ENCODE measurements at places on chromosomes 16 and 17. TPM values are rescaled to one million over a fixed set of nuclear protein-coding genes. Genes with fewer than 3 reads are reported as not detected.

The KRT17 gene
- total RNA-seq, result 201 TPM

The TNFRSF13B gene
- not detected for total RNA-seq

GRCh38 chr16:74991593-74992403, 6.9 kb upstream of the WDR59 start:
- no peak overlapping the region for H3K4me3 ChIP-seq
- no peak for DNase-seq
- no peaks in the 10 kb centered on the region for H3K36me3 ChIP-seq
- H3K27me3 ChIP-seq, result no peaks in the 10 kb centered on the region
- H3K4me1 ChIP-seq, result no peaks in the 10 kb centered on the region
- peak overlapping the region; percentile 39 for H3K27ac ChIP-seq

The PIRT gene
- total RNA-seq, result 1.2 TPM

GRCh38 chr17:31677036-31677435, 182.0 kb downstream of the COPRS start:
- H3K27ac ChIP-seq, result no peak overlapping the region
- H3K4me1 ChIP-seq, result no peaks in the 10 kb centered on the region
- no peaks in the 10 kb centered on the region for H3K27me3 ChIP-seq
- no peak for DNase-seq
- no peak overlapping the region for H3K4me3 ChIP-seq
- no peaks in the 10 kb centered on the region for H3K36me3 ChIP-seq

DNA sequence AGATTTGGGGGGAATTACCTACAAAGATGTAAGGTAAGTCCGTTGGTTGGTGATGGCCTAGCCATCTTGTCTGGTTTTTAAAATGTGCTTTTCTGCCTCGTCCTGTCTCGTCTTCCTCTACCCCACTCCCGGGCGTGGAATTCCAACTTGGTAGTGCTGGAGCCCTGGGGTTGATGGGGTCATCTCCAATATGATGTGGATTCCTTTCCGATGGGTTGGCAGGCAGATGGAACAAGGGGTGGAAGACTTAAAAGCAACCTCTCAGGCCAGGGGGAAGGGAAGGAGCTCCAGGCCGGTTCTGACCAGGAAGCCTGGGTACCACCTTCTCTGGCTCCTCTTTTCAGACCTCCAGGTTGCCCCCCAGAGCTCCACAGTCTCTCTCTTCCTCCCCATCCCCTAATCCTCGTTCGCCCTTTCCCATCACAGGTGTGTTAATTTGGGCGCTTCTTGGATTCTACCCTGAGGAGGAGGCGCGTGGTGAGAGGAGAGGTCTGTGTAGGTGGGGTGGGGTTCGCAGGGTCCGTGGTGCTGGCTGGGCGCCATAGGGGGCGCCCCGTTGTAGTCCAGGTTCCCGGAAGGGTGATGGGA, 5.1 kb upstream of the HOXB2 start:
- H3K27ac ChIP-seq, result no peak overlapping the region
- no peaks in the 10 kb centered on the region for H3K4me1 ChIP-seq
- no peak overlapping the region for H3K4me3 ChIP-seq
- no peaks in the 10 kb centered on the region for H3K27me3 ChIP-seq
- H3K36me3 ChIP-seq, result no peaks in the 10 kb centered on the region
- DNase-seq, result no peak

DNA sequence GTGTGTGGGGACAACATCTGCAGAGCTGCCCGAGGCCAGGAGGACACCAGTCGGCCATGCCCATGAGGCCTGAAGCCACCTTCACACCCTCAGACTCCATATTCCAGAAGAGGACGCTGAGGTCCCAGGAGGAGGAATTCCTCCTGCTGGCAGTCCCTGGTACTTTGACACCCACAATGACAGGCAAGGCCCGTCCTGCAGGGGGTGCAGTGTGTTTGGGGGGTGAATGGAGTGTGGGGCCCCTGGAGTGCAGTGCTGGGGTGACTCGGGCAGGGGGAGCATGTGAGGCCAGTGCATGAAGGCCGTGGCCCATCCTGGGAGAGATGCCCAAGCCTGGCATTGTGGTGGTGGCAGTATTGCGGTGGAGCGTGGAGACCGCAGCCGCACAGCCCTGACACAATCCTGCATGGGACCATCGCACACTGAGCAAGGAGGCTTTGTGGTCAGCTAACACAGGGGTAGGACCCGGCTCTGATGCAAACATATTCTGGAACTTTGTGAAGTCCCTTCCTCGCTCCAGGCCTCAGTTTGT, 52.2 kb downstream of the ZDHHC7 start:
- H3K27me3 ChIP-seq, result no peaks in the 10 kb centered on the region
- no peaks in the 10 kb centered on the region for H3K36me3 ChIP-seq

- DNase-seq, result no peak
- H3K4me1 ChIP-seq, result no peaks in the 10 kb centered on the region
- H3K27me3 ChIP-seq, result peaks cover 3% of the 10 kb centered on the region
- H3K36me3 ChIP-seq, result no peaks in the 10 kb centered on the region
- H3K4me3 ChIP-seq, result peak overlapping the region; percentile 32
Observed at GRCh38 chr17:12664894-12665262, 812 bp upstream of the MYOCD start.

- no peak overlapping the region for H3K4me3 ChIP-seq
- no peaks in the 10 kb centered on the region for H3K36me3 ChIP-seq
- no peaks in the 10 kb centered on the region for H3K27me3 ChIP-seq
- DNase-seq, result no peak
- H3K4me1 ChIP-seq, result no peaks in the 10 kb centered on the region
- no peak overlapping the region for H3K27ac ChIP-seq
Observed at GRCh38 chr17:27488231-27488630, 32.0 kb downstream of the KSR1 start.

GRCh38 chr17:81067391-81067811, 32.5 kb downstream of the BAIAP2 start:
- H3K4me1 ChIP-seq, result peaks cover 47% of the 10 kb centered on the region
- DNase-seq, result no peak
- no peaks in the 10 kb centered on the region for H3K36me3 ChIP-seq

DNA sequence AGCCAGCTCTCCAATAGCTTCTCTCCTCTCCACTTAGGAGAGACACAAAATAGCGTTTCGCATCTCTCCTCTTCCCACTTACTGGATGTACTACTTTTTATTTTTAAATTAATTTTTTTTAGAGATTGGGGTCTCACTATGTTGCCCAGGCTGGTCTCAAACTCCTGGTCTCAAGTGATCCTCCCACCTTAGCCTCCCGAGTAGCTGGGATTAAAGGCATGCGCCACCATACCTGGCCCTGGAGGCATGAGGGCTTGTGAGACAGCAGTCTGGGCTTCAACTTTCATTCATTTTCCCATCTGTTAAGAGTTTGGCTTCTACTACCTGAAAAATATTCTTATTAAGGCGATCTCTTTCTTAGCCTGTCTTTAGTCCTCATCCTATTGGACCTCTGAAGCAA, 18.3 kb downstream of the SLC7A6OS start:
- no peaks in the 10 kb centered on the region for H3K27me3 ChIP-seq
- H3K4me1 ChIP-seq, result no peaks in the 10 kb centered on the region
- peaks cover 4% of the 10 kb centered on the region for H3K36me3 ChIP-seq
- H3K4me3 ChIP-seq, result no peak overlapping the region
- no peak for DNase-seq

GRCh38 chr16:88008840-88009239, 57.6 kb downstream of the BANP start:
- H3K4me3 ChIP-seq, result no peak overlapping the region
- peaks cover 3% of the 10 kb centered on the region for H3K36me3 ChIP-seq
- H3K27me3 ChIP-seq, result no peaks in the 10 kb centered on the region

The ADCY9 gene
- total RNA-seq, result 58.3 TPM

GRCh38 chr16:23025692-23026307, 123.5 kb downstream of the USP31 start:
- H3K27me3 ChIP-seq, result no peaks in the 10 kb centered on the region
- H3K36me3 ChIP-seq, result no peaks in the 10 kb centered on the region
- no peak for DNase-seq
- H3K4me3 ChIP-seq, result no peak overlapping the region

DNA sequence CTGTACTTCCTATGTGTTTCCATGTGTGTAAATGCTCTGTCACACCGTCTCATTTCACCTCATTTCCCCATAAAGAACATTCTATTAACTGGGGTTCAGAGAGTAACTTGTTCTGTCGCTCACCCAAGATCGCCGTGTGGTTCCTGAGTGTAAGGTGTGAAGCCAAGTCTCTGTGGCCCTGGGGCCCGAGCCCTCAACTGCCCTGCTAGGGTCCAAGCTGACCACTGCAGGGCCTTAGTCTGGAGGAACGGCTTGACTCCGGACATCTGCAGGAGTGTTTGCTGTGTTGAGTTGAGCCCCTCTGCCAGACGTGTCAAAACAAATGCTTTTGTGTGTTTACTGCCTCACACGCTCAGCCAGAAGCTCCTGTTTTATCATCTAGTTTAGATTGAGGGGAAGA, 244.1 kb downstream of the CCDC182 start:
- no peaks in the 10 kb centered on the region for H3K27me3 ChIP-seq
- no peaks in the 10 kb centered on the region for H3K36me3 ChIP-seq
- H3K4me3 ChIP-seq, result no peak overlapping the region
- no peak for DNase-seq
- H3K27ac ChIP-seq, result no peak overlapping the region

The IRX6 gene
- total RNA-seq, result 0.28 TPM

- no peak for DNase-seq
- no peaks in the 10 kb centered on the region for H3K4me1 ChIP-seq
- no peaks in the 10 kb centered on the region for H3K36me3 ChIP-seq
- no peak overlapping the region for H3K27ac ChIP-seq
Observed at GRCh38 chr16:57667048-57667525, 1.0 kb upstream of the ADGRG3 start.

The ERI2 gene
- total RNA-seq, result 31.6 TPM

The RUNDC3A gene
- total RNA-seq, result 2.9 TPM

- H3K4me3 ChIP-seq, result no peak overlapping the region
- no peak for DNase-seq
- no peak overlapping the region for H3K27ac ChIP-seq
Observed at GRCh38 chr16:82793528-82794245, 166.9 kb downstream of the CDH13 start.

DNA sequence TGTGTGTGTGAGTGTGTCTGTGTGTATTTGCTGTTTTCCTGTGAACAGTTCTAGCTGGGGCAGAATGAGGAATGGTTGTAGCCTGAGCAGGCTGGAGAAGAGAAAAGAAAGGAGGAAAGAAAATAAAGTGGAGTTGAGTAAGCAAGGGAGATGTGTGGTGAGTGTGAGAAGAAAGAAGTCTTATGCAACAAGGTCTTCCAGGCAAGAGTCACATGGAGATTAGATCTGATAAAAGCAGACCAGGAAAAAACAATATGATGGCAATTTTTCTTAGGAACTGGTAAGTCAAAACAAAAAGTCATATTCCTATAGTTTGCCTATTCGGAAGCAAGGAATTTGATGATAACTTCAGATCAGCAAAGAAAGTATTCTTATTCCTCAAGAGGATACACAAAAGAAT, 125.0 kb downstream of the HS3ST3A1 start:
- H3K27me3 ChIP-seq, result no peaks in the 10 kb centered on the region
- H3K4me1 ChIP-seq, result no peaks in the 10 kb centered on the region
- H3K36me3 ChIP-seq, result no peaks in the 10 kb centered on the region
- H3K4me3 ChIP-seq, result no peak overlapping the region

DNA sequence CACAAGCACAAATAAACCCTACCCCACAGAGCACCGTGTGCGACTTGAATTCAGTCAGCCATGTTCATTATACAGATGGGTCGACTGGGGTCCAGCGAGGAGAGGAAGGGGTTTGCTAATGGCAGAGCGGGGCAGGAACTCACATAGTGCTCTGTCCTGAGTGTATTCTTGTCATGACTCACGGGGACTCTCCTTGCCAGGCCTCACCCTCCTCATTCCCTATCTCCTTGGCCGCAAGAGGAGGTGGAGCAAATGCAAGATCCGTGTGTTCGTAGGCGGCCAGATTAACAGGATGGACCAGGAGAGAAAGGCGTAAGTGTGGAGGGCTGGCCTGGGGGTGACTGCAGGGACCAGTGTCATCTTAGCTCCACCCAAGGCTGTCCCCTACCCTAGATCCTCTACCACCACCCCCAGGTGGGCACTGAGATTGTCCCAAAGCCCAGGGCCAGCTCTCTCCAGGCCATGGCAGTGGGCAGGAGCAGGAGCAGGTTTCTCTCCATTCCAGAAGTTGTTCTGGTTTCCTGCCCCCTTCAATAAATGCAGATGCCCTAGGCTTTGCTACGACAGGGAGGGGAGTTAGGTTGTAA, 29.4 kb downstream of the SLC12A3 start:
- H3K27ac ChIP-seq, result no peak overlapping the region
- H3K36me3 ChIP-seq, result no peaks in the 10 kb centered on the region
- no peak overlapping the region for H3K4me3 ChIP-seq
- no peak for DNase-seq
- no peaks in the 10 kb centered on the region for H3K27me3 ChIP-seq

- DNase-seq, result no peak
- H3K4me3 ChIP-seq, result no peak overlapping the region
- H3K36me3 ChIP-seq, result no peaks in the 10 kb centered on the region
- H3K4me1 ChIP-seq, result no peaks in the 10 kb centered on the region
- H3K27me3 ChIP-seq, result no peaks in the 10 kb centered on the region
Observed at GRCh38 chr17:34375426-34375997, 12.5 kb upstream of the CCL1 start.

DNA sequence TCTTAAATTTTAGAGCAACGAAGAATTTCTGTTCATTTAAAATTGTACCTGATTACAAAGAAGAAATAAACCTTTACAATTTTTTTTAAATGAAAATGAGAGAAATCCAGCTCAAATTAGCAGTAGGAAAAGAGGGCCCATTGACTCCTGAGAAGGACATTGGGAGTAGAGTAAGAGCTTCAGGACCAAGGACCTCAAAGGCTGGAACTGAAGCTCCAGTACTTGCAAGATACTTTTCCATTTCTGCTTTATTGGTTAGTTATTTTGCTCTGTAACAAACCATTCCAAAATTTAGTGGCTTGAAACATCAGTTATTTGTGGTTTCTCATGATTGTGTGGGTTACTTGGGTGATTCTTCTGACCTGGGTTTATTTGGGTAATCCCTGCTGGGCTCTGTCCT, 165.9 kb downstream of the PRKCB start:
- H3K4me1 ChIP-seq, result no peaks in the 10 kb centered on the region
- H3K4me3 ChIP-seq, result no peak overlapping the region
- H3K27me3 ChIP-seq, result no peaks in the 10 kb centered on the region
- no peak for DNase-seq
- H3K27ac ChIP-seq, result no peak overlapping the region
- H3K36me3 ChIP-seq, result no peaks in the 10 kb centered on the region

The ITGB3 gene
- total RNA-seq, result 3.4 TPM

DNA sequence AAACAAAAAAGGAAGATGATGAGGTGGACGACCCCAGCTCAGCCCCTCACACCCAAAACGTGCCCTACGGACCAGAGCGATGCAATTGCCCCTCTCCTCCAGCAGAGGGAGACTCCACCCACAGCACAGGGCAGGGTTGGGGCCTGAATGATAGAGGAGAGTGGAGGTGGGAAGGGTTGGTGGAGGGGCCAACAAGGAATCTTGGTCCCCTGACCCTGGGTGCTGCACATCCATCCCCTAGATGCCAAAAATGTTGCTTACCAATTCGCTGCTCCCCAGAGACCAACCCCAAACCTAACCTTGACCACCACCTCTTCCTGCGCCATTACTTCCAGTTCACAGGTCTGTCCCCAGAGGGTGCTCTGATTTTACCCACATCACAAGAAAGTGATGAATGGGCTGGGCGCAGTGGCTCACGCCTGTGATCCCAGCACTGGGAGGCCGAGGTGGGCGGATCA, 12.9 kb downstream of the P2RX5 start:
- H3K4me3 ChIP-seq, result no peak overlapping the region
- H3K4me1 ChIP-seq, result no peaks in the 10 kb centered on the region
- no peaks in the 10 kb centered on the region for H3K36me3 ChIP-seq

The TEKT5 gene
- 3.9 TPM for total RNA-seq

All from prostate gland (tissue), 2 donors.